ENCODE measurements at places on chromosomes 11 and 22.

GRCh38 chr11:55707029-55707428 is 45.0 kb downstream of the OR4C6 start:
- peak; percentile 21 for DNase-seq

- no peak for DNase-seq
Observed at GRCh38 chr11:33692541-33692940, 8.1 kb downstream of the C11orf91 start.

GRCh38 chr11:2559527-2560311 is 114.9 kb downstream of the KCNQ1 start:
- DNase-seq = no peak

DNA sequence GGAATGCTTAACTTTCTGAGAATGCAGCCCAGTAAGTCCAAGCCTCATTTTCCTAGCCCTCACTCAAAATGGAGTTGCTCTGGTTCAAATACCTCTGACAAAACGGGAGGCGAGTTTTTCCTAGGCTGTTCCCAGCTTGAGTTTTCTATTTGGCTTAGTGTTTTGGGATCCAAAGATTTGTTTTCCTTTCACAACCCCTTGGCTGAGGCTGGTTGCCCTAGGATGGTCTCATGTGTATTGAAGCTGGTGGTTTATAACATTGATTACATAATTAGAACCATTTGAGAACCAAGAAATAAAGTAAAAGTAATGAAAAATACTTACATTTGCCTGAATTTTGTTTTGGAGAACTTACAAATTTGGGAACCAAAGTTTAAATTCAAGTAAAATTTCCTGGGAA is 611.1 kb upstream of the LUZP2 start:
- DNase-seq = no peak

GRCh38 chr11:109749476-109749875 is 327.5 kb downstream of the C11orf87 start:
- no peak for DNase-seq

DNA sequence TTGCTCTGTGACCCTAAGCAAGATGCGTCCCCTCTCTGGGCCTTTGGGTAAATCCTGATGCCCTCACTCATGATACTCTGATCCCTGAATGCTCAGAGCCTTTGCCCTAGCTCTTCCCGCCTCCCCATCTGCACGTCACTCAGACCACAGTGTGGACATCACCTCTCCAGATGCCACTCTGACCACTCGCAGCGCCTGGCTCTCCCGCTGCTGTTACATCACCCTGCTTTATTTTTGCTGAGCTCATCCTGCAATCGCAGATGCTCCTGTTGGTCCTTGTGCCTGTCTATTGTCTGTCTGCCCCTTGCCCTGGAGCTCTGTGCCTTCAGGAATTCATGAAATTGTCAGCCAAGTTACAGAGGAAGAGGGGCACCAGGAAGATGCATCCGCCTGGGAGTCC is 5.5 kb downstream of the OSM start:
- DNase-seq = no peak

GRCh38 chr22:27399161-27399560 is 402.4 kb downstream of the MN1 start:
- peak; percentile 59 for DNase-seq

GRCh38 chr22:17412232-17412631 is 43.0 kb downstream of the CECR2 start:
- no peak for DNase-seq

GRCh38 chr11:107821199-107821927 is 37.2 kb downstream of the SLC35F2 start:
- peak; percentile 41 for DNase-seq

DNA sequence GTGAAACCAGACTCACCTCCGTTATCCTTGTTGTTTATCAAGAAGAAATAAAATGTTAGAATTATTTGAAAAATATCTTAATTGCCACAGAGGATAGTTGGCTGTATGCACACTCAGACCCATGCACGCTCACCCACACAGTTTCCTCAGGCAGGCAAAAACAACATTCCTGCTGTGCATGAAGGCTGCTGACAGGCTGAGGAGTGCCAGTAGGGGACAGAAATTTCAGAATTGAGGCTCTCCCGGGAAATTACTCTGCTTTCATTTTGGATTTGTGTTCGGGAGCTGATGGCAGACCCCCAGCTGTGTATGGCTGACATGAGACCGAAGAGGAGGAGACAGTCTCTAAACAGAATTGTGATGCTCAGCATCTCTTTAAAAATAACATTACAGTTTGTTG is 87.5 kb downstream of the AMOTL1 start:
- DNase-seq = peak; percentile 20

DNA sequence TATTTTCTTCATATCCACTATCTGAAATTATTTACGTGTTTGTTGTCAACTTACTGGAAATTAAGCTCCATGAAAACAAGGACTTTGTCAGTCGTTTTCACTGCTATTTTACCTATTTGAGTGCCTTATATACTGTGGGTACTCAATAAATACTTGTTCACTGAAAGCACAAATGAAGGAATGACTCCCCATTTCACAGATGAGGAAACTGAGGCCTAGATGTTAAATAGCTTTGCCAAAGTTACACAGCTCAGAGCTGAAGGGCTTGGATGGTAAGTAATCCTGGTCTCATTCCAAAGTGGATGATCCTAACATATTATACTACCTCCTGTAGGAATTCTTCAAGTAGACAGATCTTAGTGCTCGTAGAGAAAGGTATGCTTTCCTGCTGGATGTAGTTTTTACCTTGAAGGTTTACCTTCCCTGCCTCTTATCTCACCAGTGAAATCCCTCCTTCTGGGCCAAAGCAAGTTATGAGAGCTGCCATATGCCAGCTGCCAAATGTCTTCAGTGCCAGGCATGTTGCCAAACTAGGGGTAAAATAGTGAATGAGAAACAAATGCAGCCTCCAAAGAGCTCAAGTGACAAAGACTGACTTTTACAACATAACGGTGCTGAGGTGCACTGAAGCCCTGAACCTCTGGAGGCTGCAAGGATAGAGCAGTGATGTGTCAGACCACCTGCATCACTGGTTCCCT is 129.7 kb downstream of the TRIM44 start:
- DNase-seq = no peak

GRCh38 chr11:102382384-102382783 is 35.4 kb downstream of the BIRC2 start:
- no peak for DNase-seq

GRCh38 chr11:128553662-128554362 is 33.5 kb downstream of the ETS1 start:
- DNase-seq = no peak

DNA sequence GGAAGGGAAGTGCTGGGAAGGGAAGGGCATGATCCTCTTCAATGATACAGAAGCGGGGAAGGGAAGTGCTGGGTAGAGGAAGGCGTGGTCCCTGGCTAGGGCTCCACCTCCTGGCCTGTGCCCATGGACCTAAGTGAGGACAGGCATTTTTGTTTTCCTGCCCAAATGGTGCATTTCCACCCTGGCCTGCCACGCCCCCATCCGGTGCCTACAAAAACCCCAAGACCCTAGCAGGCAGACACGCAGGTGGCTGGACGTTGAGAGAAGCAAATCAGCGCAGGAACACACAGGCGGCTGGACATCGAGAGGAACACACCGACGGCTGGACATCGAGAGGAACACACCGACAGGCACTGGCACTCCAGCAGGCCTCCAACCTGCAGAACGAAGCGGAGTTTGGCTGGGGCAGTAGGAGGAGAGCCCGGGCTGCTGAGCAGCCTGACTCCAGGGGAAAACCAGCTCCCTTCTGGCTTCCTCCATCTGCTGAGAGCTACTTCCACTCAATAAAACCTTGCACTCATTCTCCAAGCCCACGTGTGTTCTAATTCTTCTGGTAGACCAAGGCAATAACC is 628.3 kb downstream of the BUD13 start:
- no peak for DNase-seq

GRCh38 chr11:131737357-131737756 is 366.9 kb downstream of the NTM start:
- DNase-seq = peak; percentile 56

DNA sequence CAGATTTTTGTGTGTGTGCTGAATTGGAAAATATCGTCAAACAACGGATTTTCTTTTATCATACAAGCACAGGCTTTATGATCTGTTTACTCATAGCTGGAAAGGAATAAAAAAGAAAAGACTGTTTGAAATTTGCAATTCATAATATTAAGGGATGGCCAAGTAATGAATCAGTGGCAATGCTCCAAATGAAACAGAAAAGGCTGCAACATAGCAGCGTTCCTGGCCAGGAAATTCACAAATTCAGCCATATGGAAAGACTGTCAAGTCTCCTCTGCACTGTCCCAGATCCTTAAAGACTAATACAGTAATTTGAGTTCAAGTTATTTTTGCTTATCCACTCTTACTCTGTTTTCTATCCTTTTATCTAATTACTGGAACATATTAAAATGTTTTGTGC is 98.2 kb downstream of the MSANTD4 start:
- DNase-seq = peak; percentile 9

DNA sequence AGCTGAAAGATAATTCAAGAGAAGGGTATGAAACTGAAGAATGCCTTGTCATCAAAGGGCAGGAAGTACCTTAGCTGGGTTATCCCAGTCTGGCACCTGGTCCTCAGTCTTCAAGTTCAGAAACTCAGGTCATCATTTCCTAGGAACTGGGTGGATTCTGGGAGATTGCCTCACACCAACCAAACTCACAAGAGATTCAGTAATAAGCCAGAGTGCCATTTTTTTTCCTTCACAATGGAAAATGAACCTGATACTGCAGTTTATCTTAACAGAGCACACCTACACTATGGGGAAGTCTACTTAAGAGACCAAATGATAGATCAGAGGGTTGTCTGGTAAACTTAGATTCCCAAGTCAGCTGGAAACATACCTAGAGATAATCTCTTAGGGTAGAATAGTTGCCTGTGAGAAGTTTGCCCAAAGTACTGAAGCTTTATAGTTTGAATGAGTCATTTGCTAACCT is 3.8 kb upstream of the BUD13 start:
- DNase-seq = no peak

- DNase-seq = no peak
Observed at GRCh38 chr11:116598036-116598435, 174.8 kb downstream of the BUD13 start.

DNA sequence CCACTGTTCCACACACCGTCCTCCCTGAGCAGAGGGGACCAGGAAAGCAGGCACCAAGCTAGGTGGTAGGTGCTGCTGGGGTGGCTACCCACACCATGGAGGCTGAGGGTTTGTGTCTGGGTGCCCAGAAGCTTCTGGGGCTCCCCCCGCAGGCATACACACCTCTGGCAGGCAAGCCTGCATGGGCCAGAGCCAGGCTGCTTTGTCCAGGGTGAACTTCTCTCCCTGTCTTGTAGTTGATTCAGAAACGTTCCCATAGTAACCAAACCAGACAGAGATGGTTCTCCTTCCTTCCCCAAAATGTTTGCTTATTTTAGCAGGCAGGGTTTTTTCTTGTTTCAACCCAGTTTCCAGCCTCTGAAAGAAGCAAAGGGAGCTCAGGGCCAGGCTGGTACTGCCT is 40.9 kb upstream of the SUSD2 start:
- peak; percentile 20 for DNase-seq

GRCh38 chr11:6405846-6406245 is 13.0 kb downstream of the APBB1 start:
- DNase-seq = no peak

- no peak for DNase-seq
Observed at GRCh38 chr11:117220568-117220967, 11.3 kb downstream of the PCSK7 start.

GRCh38 chr11:130241713-130242112 is 73.0 kb downstream of the ZBTB44 start:
- DNase-seq = no peak

DNA sequence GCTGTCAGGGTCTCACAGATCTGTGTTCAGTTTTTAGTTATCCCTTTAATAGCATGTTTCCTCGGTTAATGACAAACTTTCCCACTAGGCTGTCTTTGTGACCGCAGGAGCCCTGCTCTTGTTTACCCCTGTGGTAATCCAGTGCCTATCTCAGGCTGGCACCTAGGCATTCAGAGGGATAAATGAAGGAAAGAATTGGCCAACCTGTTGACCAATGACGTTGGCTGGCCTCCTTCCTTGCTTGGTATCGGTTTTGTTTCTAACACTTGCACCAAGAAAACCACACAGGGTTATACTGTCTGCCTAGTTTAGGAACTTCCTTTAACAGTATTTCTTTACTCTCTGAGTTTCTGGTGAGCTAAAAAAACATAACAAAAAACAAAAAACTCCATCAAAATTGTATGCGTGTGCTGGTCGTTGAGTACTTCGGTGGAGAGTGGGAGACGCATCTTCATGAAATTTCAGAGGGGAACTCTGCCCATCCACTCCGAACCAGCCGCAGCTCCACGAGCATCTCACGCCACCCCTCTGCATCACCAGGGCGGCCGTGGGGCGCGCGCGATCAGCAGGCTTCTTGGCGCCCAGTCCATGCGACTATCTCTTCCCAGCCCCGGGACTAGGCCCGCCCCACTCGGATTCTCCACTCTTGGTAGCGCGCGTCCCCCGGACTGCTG is 563 bp upstream of the ENDOD1 start:
- DNase-seq = no peak

DNA sequence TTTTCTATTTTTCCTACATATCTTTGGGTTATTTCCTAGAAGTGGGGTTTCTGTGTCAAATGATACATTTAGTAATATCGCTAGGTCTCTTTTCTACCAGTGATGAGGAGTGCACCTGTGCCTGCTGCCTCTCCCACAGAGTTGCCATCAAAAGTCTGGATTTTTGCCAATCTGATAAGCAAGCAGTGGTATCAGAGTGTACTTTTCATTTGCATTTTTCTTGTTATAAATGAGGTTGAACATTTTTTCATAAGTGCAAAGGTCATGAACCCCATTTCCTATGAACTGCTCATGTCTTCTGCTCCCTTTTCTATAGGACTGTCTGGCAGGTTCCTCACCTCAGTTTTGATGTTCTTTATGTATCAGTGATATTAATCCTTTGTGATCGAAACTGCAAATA is 1.7 kb downstream of the TRPM5 start:
- DNase-seq = no peak

DNA sequence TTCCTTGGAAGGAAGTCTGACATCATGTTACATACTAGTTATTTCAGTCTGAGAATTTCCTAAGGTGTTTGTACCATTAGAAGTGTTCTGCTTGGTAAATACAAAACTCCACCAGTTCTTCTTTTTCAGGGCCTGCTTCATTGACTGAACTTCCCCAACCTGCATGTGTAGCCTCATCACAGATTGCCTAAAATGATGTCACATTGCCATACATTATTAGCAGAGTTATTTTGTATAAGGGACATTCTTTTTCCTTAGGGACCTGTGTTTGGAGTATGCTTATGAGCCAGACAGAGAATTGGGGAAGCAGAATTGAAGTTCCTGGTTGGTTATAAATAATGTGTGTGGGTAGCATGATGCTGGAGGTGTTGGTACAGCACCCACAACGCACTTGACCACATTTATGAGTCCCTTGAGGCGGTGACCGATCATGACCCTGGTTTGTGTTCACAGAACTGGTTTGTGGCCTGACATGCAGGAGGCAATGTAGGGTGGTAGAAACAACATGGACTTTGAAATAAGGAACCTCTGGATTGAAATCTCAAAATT is 16.4 kb upstream of the MMP7 start:
- DNase-seq = no peak

DNA sequence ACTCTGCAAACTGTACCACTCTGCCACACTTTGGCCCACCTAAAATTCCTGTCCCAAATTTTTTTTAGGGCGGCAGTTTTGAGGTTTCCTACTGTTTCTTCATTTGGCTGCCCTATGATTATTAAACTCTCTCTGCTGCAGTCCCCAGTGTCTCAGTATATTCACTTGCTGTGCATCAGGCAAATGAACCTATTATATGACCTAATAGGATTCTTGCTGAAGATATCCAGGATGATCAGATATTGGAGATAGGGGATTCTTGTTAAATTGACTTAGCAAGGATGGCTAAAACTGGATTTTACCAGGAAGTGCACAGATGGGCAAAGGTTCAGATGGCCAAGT is 410.8 kb upstream of the DDI1 start:
- DNase-seq = no peak

GRCh38 chr11:2539371-2540222 is 94.8 kb downstream of the KCNQ1 start:
- no peak for DNase-seq
